Mesenteric fat pad (tissue), 1 donor: ENCODE measurements at places on chromosomes 2 and 18. TPM values are rescaled to one million over a fixed set of nuclear protein-coding genes. Genes with fewer than 3 reads are reported as not detected.

B3GNT7 gene
- 3.9 TPM for total RNA-seq

ST6GAL2 gene
- total RNA-seq = 0.45 TPM

NEB gene
- 0.64 TPM for total RNA-seq

SMAD4 gene
- total RNA-seq = 87.0 TPM

KCNK3 gene
- total RNA-seq = 1.9 TPM

NR4A2 gene
- 67.7 TPM for total RNA-seq

RND3 gene
- total RNA-seq = 225 TPM
